ENCODE measurements at places on chromosomes 6 and 20. TPM values are rescaled to one million over a fixed set of nuclear protein-coding genes. Genes with fewer than 3 reads are reported as not detected.
A peak's percentile ranks its signal among the peaks of the same experiment; 100 is the strongest.

GHRH gene
- not detected for total RNA-seq

C20orf144 gene
- total RNA-seq, result 0.27 TPM

CGA gene
- total RNA-seq, result not detected

- DNase-seq, result peak; percentile 45
Observed at GRCh38 chr6:42021847-42022754, 28.2 kb upstream of the TAF8 start.

DNA sequence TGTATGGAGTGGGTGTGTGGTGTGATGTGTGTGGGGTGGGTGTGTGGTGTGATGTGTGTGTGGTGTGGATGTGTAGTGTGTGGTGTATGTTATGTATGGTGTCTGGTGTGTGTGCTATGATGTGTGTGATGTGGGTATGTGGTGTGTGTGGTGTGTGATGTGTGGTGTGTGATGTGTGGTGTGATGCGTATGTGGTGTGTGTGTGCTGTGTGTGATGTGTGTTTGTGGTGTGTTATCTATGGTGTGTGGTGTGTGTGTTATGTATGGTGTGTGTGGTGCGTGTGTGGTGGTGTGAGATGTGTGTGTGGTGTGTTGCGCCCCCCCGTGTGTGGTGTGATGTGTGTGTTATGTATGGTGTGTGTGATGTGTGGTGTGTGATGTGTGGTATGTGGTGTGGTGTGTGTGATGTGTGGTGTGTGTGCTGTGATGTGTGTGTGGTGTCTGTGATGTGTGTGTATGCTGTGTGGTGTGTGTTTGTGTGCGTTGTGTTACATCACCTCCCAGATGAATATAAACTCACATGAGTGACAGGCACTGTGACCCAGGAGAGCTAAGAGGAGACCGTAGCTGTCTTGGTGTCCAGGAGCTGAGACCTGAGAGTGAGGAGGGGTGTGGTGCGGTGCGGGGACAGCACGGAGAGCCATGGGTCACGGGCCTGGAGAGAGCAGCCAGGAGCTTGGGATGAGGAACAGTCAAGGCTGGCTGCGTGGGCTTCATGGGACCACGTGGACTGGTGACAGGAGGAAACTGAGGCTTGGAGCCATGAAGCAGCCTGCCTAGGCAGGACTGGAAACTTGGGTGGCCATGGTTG, 8.8 kb downstream of the DLGAP4 start:
- no peak for DNase-seq

DNA sequence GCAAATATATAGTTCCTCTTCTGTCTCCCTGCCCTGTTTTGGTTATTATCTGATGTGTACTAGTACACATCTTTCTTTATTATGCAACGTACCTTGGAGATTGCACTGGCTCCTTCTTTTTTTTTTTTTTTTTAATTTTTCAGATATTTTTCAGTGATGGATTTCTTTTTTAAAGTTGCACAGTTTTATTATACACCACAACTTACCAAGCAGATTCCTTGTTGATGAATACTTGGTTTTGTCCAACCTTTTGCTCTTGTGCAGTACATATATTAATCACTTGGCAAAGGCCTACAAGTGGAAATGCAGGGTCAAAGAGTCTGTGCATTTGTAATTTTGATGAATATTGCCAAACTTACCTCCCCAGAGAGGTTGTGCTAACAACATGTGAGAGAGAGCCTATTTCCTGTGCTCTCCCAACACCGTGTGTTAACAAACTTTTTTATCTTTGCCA, 50.1 kb upstream of the RNF24 start:
- DNase-seq, result no peak

- no peak for DNase-seq
Observed at GRCh38 chr20:63612276-63612931, 14.5 kb downstream of the GMEB2 start.

DNA sequence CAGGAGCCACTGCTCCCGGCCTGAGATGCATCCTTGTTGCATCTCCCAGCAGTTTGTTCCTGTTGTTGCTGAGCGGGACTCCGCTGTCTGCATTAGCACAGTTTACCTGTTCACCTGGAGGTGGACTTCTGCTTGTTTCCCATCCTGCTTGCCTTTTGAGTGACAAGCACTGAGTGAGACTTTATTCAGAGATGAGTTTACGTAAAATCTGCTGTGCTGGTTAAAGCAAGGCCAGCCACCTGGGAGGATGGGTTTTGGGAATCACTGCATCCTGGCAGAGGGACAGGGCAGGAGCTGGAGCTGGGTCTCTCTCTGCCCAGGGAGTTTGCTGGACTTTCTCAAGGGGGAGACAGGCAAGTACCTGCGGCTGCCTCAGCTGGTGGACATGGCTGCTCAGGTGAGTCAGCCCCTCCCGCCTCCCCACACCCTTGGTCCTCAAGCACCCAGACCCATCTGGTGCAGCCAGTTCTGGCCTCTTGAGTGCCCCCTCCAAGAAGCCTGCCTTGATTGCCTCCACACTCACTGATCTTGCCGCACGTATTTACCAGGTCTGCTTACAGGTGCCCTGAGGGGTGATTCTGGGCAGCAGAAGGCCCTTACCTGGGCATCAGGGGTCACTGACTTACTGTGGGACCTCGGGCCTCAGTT, 55.5 kb downstream of the SRC start:
- no peak for DNase-seq

GRCh38 chr6:33177552-33178446, 14.5 kb downstream of the COL11A2 start:
- no peak for DNase-seq

Data from hematopoietic multipotent progenitor cell (in vitro differentiated cells).